ENCODE measurements at places on chromosomes 1 and 21.

DNA sequence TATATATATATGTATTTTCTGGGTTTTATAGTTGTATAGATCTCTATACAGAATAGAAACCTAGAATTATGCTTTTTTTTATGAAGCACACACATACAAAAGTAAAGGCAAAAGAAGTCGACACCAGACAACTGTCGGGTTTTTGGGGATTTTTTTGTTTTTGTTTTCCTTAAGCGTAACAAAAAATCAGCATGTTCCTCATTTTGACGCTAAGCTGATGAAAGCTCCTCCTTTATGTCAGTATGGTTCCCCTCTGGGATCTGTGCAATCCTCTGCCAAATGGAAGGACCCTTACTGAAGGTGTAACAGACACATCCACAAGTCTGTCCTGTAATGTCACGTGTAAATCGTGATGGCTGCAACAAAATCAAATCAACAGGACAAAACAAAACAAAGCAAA, 226.2 kb downstream of the RHOU start:
- DNase-seq, result no peak

DNA sequence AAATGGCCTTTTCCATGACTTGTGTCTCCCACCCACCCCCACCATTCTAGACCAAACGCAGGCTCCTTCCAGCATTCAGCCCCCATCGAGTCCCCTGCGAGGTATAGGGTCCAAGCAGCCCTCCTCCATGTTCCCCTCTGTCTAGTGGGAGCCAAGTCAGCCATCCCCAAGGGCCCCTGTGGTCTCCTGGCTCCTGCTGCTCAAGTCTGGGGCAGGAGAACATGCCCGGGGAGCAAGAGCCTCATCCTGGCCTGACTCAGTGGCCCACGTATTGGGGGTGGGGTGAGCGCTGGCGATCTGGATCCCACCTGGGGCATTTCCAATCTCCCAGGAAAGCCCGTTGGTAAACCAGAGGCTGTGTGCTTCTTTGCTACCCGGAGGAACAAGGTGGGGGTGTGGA, 4.1 kb upstream of the PRDM16 start:
- no peak for DNase-seq

DNA sequence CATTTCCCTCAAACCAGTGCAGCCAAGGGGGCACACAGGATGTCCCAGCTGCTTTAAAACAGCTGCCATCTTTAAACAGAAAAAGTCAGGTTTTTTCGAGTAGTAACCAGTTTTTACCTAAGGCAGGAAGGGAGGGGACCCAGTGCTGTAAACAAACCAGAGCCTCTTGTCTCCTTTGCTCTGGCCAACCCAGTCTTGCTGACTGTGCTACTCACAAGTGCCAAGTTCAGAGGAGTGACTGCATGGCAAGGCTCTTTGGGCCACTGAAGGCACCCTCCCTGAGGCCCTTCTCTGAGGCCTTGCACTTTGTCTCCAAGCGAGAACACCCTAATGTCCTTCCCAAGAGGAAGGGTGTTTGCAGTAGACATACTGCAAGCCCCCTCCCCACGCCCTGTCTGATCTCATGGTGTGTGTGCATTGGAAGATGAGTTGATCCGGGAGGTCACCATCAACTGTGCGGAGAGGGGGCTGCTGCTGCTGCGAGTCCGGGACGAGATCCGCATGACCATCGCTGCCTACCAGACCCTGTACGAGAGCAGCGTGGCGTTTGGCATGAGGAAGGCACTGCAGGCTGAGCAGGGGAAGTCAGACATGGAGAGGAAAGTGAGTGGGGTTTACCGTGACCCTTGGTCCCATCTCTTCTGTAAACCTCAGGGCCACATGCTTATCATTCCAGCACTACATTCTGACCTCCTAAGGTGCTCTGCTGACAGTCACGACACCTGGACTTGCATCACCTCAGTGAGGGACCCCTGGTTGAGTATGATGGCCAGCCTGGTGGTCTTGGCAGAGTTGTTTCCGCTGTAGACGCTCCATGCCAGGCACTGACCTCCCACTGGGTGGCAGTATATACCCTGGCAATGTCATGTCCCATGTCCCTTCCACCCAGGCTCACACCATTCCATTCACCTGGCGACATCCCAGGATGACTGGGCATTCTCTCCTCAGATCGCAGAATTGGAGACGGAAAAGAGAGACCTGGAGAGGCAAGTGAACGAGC, 4.7 kb downstream of the DNALI1 start:
- DNase-seq, result peak; percentile 28

- no peak for DNase-seq
These were observed 113.8 kb downstream of the KCND3 start for GRCh38 chr1:111875640-111876039.

- DNase-seq, result no peak
These were observed 192.3 kb upstream of the HMCN1 start for GRCh38 chr1:185541871-185542301.

DNA sequence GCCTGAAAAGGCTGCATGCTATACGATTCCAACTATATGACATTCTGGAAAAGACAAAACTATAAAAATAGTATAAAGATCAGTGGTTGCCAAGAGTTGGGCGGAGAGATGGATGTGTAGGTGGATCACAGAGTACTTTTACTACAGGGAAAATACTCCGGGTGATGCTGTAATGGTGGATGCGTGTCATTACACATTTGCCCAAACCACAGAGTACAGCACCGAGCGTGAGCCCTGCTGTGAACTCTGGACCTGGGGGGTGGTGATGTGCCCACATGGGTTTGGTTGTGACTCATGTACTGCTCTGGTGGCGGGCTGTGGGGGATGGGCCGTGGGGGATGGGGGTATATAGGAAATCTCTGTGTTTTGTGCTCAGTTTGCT, 162.7 kb upstream of the COL6A1 start:
- peak; percentile 17 for DNase-seq

DNA sequence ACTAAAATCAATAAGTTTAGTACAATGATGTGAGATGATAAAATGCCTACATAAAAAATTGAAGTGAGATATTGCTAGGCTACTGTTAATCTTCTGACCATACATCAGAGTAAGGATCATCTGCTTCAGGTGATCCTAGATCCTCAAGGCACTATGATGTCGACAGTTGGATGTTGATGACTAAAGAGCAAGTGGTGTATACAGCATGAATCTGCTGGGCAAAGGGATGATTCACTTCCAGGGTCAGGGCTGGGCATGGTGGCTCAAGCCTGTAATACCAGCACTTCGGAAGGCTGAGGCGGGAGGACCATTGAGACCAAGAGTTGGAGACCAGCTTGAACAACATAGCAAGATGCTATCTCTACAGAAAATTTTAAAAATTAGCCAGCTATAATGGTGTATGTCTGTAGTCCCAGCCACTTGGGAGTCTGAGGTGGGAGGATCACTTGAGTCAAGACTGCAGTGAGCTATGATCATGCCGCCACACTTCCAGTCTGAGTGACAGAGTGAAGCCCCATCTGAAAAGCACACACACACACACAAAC, 24.6 kb downstream of the NUF2 start:
- no peak for DNase-seq

GRCh38 chr1:89800022-89800655, 20.7 kb upstream of the LRRC8D start:
- DNase-seq, result no peak

DNA sequence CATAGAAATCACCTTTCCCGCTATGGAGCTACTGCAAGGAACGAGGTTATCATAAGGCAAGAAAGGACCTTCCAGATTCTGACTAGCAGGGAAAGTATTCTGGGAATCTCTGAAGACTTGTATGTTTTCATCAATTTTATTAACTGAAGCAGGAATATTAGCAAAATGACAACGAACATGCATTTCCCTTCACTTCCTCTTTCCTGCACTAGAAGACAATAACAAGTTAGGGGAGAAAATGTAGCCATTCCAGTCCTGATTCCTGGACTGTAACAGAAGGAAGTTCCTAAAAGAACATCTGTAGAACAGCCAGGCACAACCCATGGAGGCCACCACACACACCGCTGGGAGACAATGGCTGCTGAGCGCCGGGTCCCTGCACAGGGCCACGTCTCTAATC, 106.8 kb downstream of the RAVER2 start:
- DNase-seq, result no peak

DNA sequence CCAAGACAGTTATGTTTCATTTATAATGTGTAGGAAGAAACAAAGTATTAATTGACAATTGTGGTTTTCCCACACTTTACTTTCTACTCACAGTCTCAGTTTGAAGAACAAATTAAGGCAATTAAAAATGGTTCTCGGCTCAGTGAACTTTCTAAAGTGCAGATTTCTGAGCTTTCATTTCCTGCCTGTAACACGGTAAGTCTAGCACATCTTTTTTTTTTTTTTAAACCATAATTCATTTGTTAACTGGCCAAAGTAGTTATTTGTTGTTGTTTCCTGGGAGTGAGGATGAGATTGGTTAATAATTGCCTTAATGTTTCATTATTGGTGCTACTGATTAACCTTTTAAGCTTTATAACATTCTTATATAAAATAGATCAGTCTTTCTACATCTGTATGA, 75.1 kb downstream of the VPS26C start:
- DNase-seq, result no peak

DNA sequence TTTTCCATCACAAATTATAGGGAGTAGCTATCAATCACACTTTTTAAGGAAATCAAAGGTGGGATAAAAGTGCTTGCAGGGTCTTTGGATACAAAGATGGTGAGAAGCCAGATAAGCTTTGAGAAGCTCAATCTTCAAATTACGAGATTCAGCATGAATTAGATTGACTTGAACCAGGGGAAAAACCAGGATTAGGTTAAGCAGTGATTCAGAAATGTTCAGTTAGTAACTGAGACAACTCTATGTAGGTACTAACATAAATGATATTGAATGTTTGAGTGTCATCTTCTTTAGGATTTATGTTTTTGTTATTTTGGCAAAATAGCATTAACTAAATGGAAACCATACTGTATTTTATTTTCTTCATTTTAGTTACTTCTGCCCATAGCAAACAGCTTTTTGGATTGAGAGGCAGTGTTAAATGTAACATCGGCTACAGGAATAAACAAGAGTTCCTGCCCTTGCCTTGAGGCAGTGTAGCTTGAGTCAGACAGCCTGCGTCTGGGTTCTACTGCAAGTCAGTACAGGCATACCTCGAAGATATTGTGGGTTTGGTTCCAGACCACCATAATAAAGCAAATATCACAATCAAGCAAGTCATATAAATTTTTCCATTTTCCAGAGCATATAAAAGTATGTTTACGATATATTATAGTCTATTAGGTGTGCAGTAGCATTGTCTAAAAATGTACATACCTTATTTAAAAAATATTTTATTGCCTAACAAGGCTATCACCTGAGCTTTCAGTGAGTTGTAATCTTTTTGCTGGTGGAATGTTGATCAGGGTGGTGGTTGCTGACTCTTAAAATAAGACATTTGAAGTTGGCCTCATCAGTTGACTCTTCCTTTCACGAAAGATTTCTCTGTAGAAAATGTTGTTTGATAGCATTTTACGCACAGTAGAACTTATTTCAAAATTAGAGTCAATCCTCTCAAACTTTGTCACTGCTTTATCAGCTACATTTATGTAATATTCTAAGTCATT, 36.9 kb upstream of the BACH1 start:
- DNase-seq, result no peak

DNA sequence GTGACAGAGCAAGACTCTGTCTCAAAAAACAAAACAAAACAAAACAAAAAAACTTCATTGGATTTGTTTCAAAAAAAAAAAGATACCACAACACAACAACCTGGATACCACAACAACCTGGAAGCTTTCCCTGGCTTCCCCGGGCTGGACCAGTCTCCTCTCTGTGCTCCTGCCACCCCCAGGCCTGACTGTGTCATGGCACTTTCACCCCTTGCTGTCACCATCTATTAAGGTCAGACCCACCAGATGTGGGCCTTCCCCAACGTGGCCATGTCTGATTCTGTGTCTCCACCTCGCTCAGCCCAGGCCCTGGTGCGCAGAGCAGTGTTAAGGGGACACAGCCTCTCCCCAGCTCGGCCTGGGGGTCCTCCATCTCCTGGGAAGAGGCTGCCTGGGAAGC, 28.3 kb upstream of the ACOT11 start:
- DNase-seq, result no peak

DNA sequence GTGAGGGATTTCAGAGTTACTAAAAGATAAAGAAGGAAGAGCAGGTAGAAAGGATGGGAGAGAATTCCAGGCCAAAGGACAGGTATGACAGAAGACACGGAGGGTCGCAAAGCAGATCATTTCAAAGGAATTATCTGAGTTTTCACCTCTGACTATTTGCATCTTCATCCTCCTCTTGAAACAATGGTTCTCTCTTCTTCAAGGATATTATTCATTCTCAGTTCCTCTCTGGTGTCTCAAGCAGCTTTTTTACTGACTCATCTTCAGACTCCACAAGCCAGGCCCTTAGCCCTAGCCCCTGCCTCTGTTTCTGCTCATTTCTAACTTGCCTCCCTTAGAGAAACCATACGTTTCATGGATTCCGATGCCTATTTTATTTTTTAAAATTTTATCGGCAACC, 15.0 kb downstream of the DDX59 start:
- no peak for DNase-seq

DNA sequence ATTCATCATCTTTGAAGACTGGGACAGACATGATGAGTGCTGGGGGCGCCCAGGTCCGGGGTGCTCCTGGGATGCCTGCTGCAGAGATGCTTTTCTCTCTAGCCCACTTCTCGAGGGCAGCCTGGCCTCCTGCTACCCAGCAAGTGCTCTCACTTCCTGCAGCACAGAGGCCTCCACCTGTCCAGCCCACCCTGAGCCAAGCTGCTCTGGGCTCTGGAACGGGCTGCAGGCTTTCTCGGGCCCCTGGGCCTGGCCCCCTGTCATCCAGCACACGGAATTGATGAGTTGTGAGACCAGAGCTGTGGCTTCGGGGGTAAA, 469.5 kb upstream of the VAMP3 start:
- DNase-seq, result no peak
